ENCODE measurements at places on chromosomes 13 and 19.
A peak's percentile ranks its signal among the peaks of the same experiment; 100 is the strongest.

DNA sequence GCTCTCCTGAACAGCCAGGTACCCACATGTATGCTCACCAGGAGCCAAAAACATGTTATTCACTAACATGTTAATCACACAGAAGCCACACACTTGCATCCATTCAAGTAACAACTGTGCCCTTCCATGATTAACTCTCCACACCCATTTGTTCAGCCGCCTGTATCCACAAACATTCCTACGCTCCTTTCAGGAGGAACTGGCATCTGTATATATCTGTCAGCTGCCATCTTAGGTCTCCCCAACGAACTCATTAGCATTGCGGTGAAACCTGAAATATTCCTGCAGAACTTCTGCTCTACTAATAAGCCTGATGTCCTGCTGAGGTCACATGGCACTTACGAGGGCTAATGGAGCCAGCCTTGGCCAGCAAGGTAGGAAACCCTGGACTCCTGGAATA is 33.0 kb downstream of the OLFM2 start:
- no peak for DNase-seq

DNA sequence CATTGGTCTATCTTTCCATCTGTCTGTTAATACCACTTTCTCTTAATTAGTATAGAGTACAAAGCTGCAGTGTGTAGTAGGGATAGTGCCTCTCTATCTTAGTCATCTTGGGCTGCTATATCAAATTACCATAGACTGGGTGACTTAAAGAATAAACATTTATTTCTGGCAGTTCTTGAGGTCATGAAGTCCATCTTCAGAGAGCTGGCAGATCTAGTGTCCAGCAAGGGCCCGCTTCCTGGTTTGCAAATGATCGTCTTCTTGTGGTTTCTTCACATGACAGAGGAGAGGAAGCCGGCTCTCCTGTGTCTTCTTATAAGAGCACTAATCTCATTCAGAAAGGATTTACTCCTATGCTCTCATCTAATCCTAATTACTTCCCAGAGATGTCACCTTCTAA is 6.1 kb downstream of the ZNF700 start:
- no peak for DNase-seq

- DNase-seq, result peak; percentile 17
These were observed 38.7 kb downstream of the ADGRE1 start for GRCh38 chr19:6925801-6926751.

- DNase-seq, result no peak
These were observed 194.0 kb downstream of the SHISA2 start for GRCh38 chr13:25857830-25858229.

- DNase-seq, result peak; percentile 26
These were observed 442 bp upstream of the FGF14 start for GRCh38 chr13:102402290-102402689.

DNA sequence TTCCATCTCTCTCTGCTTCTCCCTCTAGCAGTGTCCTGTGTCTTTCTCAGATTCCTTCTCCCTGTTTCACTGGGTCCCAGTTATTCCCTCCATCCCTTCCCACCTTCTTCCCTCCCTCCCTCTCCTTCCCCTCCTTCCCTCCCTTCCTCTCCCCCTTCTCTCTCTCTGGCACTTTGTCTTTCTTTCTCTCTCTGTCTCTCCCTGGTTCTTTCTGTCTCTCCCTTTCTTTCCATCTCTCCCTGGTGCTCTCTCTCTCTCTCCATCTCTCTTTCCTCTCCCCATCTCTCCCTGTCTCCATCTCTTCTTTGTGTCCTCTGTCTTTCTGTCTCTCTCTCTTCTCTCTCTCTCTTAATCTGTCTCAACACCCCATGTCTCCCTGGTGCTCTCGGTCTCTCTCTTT is 31.7 kb upstream of the CYP2B6 start:
- no peak for DNase-seq

Data from activated naive CD4-positive, alpha-beta T cell treated with Interleukin-2 at 50 U/mL for 16 hours (primary cell).